ENCODE measurements at places on chromosomes 2 and 18.

DNA sequence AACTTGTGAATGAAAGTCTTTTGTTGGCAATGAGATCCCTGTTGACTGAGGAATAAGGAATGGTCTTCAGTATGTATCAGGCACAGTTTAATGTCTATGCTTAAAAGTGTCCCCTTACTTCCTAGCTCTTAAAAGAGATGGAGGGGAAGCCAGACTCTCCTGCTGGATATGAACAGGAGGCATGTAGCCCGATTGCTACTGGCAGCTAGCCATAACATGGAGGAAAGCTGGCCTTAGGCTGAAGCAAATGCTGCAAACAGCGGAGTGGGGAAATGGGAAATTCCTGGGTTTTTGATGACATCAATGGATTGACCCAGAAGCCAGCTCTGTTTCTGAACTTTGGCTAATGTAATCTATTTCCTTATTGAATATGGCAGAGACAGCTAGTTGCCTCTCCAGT is 266.1 kb downstream of the SLC4A3 start:
- H3K36me3 ChIP-seq, result no peaks in the 10 kb centered on the region
- no peak for DNase-seq
- H3K27ac ChIP-seq, result no peak overlapping the region
- H3K27me3 ChIP-seq, result no peaks in the 10 kb centered on the region
- H3K4me1 ChIP-seq, result no peaks in the 10 kb centered on the region

DNA sequence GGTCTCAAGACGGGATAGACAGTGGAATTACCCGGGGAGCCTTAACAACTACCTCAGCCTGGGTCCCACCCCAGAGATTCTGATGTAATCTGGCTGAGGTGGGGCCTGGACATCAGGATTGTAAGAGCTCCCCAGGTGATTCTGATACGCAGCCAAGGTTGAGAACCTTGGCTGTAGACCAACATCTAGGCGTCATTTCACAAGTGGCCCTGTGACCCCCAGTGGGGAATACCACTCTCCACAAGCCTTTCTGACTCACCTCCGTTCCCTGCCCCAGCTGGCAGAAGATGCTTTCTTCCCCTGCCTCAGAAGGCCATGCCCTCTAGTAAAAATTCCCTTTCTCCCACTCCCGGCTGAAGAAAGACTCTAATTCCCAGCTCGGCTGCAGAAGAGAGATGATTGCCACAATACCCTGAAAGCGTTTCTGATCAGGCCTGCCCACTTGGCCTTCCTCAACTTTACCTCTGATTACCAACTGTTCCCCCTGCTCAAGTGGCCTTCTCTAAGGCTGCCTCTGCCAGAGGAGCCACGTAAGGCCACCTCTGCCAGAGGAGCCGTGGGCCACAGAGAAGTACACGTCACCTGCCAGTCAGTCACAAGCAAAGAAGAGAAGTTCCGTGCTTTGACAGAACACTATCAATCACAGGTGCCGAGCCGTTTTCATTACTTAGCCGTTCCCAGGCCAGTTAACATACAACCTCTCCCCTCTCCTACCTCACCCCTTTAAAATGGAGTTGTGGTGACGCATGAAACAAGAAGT is 116.8 kb upstream of the PKDCC start:
- H3K4me1 ChIP-seq, result no peaks in the 10 kb centered on the region
- no peak overlapping the region for H3K27ac ChIP-seq
- no peak overlapping the region for H3K4me3 ChIP-seq
- DNase-seq, result no peak
- H3K36me3 ChIP-seq, result no peaks in the 10 kb centered on the region

DNA sequence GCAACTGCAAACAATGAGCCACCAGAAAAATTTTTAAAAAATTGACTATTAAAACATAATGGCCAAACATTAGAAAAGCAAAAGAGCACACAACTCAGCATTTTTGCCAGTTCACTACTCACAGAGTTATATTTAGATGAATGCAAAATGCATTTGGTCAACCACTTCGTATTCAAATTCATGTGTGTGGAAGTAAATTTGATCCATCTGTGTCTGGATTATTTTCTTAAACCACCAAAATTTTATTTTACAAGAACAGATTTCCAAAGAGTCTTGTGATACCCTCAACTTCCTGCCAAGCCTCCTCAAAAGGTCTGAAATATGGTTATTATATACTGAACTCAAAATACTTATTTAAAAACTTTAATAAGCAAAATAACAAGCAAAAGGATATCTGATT is 57.4 kb downstream of the PPP1R1C start:
- H3K27ac ChIP-seq, result no peak overlapping the region
- H3K36me3 ChIP-seq, result no peaks in the 10 kb centered on the region
- no peak overlapping the region for H3K4me3 ChIP-seq

DNA sequence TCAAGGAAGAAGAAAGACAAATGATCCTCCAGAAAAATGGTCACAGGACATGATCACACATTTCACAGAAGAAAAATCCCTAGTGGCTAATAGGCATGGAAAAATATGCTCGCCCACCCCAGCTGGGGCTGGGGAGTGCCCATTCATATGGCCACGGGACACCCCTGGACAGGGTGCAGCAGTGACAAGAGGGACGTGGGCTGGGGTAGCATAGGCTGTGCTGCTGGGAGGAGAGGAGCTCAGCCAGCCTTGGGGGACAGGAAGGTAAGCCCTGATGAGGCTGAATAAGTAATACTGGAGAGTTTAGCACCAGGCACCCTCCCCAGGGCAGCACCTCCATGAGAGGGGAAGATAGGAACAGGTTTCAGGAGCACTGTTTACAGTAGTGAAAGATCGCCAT is 254.9 kb upstream of the HS6ST1 start:
- no peak overlapping the region for H3K4me3 ChIP-seq
- no peak overlapping the region for H3K27ac ChIP-seq
- no peak for DNase-seq
- H3K36me3 ChIP-seq, result no peaks in the 10 kb centered on the region

- H3K27ac ChIP-seq, result no peak overlapping the region
- no peaks in the 10 kb centered on the region for H3K27me3 ChIP-seq
- no peaks in the 10 kb centered on the region for H3K4me1 ChIP-seq
- H3K4me3 ChIP-seq, result no peak overlapping the region
Observed at GRCh38 chr2:82062463-82062862, 1757.9 kb upstream of the LRRTM1 start.

GRCh38 chr18:57023275-57023882 is 123.5 kb upstream of the BOD1L2 start:
- no peak overlapping the region for H3K27ac ChIP-seq
- H3K4me1 ChIP-seq, result peaks cover under 1% of the 10 kb centered on the region
- H3K36me3 ChIP-seq, result peaks cover 2% of the 10 kb centered on the region
- no peaks in the 10 kb centered on the region for H3K27me3 ChIP-seq
- no peak overlapping the region for H3K4me3 ChIP-seq

GRCh38 chr2:54669677-54670484 is 53.6 kb upstream of the EML6 start:
- H3K4me3 ChIP-seq, result no peak overlapping the region
- peaks cover 48% of the 10 kb centered on the region for H3K4me1 ChIP-seq
- DNase-seq, result no peak
- no peak overlapping the region for H3K27ac ChIP-seq
- peaks cover 45% of the 10 kb centered on the region for H3K36me3 ChIP-seq
- H3K27me3 ChIP-seq, result peaks cover 2% of the 10 kb centered on the region

DNA sequence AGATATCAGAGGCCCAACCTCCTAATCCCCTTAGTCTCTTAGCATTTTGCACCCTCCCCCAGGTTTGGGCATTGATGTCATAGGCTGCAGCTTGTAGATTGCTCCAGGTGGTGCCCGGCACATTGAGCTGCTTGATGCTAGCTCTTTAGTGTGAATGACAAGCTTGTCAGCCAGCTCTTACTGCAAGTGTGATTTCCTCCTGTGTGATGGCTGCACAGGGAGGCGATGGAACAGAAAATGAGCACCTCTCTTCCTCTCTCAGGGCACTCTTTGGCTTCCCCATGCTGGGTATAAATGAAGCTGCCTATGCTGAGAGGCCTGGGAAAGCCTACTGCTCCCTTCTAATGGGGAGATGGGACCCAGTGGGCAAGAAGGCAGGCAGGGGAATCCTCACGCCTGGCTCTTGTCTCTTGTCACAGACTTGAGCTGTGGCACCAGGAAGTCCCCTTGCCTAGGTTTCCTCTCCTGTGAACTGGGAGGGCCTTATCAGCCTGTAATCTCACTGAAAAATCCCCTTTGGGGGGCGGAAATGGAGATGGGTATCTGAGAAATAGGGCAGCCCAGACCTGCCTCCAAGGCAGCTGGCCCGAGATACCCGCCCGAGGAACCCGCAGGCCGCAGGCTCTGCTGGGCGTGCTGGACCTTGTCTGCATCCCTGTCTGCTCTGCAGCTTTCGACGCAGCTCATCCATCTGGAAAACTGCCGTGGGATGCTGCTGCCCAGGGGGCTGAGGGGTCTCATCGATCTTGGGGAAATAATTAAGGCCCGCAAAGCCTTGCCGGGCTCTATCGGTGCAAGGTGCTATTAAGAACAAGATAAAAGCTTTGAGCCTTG is 163.5 kb upstream of the CXCR4 start:
- peak; percentile 56 for DNase-seq
- H3K27me3 ChIP-seq, result no peaks in the 10 kb centered on the region
- H3K4me3 ChIP-seq, result peak overlapping the region; percentile 38

- H3K4me1 ChIP-seq, result peaks cover 16% of the 10 kb centered on the region
- no peak for DNase-seq
- H3K27ac ChIP-seq, result no peak overlapping the region
- H3K36me3 ChIP-seq, result no peaks in the 10 kb centered on the region
Observed at GRCh38 chr2:60558536-60558935, 5.1 kb upstream of the BCL11A start.

DNA sequence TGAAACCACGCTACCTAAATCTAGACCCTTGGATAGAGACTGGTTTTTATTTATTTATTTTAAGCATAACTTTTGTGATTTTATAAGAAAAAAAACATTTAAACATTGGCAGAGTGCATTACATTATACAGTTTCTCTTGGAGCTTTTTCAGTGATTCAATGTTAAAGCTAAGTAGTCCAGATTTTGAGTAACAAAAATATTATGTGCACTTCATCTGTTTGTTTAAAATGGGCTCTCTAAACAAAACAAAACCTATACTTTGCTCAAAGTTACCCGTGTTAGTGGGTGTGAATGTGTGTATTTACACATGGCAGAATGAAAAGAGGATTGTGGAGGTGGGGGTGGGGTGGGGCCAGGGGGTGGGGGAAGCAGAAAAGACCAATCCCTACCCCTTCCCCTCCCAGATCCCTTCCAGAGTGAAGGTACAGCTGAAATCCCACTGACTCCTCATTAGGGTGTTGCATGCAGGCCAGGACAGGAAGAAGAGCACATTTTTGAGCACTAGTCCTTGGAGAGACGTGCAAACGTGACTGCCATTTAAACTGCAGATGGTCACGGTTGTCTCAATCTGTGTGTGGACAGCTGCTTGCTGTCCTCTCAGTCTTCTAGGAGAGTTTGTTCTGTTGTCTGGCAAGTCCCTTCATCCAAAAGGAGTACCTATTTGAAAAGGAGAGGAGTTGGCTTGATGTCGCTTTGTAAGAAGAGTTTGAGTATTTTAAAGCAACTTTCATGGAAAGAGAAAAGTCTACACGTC is 303.0 kb downstream of the ICOS start:
- peaks cover 18% of the 10 kb centered on the region for H3K4me1 ChIP-seq
- peaks cover 10% of the 10 kb centered on the region for H3K27me3 ChIP-seq
- DNase-seq, result no peak
- H3K4me3 ChIP-seq, result no peak overlapping the region
- H3K36me3 ChIP-seq, result no peaks in the 10 kb centered on the region

- no peaks in the 10 kb centered on the region for H3K4me1 ChIP-seq
- no peak for DNase-seq
- no peaks in the 10 kb centered on the region for H3K27me3 ChIP-seq
- no peak overlapping the region for H3K4me3 ChIP-seq
- H3K36me3 ChIP-seq, result no peaks in the 10 kb centered on the region
- H3K27ac ChIP-seq, result no peak overlapping the region
Observed at GRCh38 chr2:40318921-40319320, 133.0 kb downstream of the SLC8A1 start.

- peak within 1 kb of the TSS; percentile 90 for H3K4me3 ChIP-seq
- peak within 1 kb of the TSS; percentile 93 for H3K27ac ChIP-seq
- H3K4me1 ChIP-seq, result peaks cover 40% of the 10 kb centered on the region
Observed at GRCh38 chr2:165793779-165794535, at the start of gene GALNT3. Gene GALNT3 (minus strand): TSS chr2:165794247. CDS start chr2:165770700, 23,547 bp downstream.

- H3K4me1 ChIP-seq, result no peaks in the 10 kb centered on the region
- H3K27ac ChIP-seq, result no peak within 1 kb of the TSS
- no peaks in the 10 kb centered on the region for H3K36me3 ChIP-seq
- H3K27me3 ChIP-seq, result peaks cover 45% of the 10 kb centered on the region
- peak within 1 kb of the TSS; percentile 81 for H3K4me3 ChIP-seq
Observed at GRCh38 chr2:72887032-72887739, at the start of gene SPR. Gene SPR (plus strand): TSS chr2:72887408. CDS start chr2:72887433, 25 bp downstream.

DNA sequence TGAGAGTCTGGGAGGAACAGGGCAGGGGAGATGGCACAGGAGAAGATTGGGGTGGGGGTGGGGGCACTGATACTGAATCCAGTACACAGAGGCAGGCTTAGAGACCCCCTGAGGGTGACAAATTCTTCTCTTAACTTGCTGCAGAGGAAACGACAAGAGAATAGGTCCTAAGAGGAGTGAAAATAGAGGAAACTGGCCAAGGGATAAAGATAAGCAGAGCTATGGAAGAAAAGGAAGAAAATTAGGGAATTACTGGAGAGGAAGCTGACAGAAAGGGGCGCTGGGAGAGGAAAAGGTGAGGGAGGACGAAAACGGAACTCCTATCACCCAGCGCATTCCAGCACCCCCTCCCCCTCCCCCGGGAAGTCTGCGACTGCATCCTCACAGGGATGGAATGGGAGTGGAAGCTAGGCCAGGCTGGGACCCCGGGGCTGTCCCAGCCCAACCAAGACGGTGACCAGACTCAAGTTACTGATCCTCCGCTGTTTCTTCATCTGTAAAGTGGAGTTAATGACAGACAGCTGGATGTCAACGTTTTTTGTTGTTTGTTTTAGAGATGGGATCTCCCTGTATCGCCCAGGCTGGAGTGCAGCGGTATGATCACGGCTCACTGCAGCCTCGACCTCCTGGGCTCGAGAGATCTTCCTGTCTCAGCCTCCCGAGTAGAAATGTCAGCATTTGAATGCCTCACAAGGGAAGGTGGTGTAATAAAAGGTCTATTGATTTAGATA is 2.6 kb upstream of the EMX1 start:
- peak overlapping the region; percentile 30 for H3K4me3 ChIP-seq
- H3K4me1 ChIP-seq, result peaks cover 18% of the 10 kb centered on the region
- peak overlapping the region; percentile 44 for H3K27ac ChIP-seq
- DNase-seq, result no peak
